ENCODE measurements at places on chromosomes 1 and 21. TPM values are rescaled to one million over a fixed set of nuclear protein-coding genes. Genes with fewer than 3 reads are reported as not detected.

- no peak for DNase-seq
Measured at GRCh38 chr21:24994717-24995116, 612.6 kb downstream of the MRPL39 start.

DNA sequence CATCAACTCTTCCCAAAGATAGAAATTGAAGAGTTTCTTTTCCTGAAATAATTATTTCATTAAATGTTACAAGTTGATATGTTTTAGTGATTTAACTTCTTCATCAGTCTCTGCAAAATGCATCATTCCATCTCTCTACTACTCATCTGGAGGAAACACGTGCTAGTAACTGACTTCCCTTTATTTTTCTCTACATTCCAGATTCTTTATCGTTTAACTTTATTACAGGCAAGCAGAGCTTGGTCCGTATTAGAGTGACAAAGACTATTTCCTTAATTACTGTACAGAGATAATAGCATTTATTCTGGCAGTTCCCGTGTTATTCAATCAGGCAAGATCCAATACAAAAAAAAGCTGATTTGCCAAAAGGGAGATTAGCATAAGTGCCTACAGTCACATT lies 88.6 kb downstream of the TM2D1 start:
- DNase-seq = no peak

- no peak for DNase-seq
Measured at GRCh38 chr1:93839307-93839706, 39.7 kb downstream of the DNTTIP2 start.

DNA sequence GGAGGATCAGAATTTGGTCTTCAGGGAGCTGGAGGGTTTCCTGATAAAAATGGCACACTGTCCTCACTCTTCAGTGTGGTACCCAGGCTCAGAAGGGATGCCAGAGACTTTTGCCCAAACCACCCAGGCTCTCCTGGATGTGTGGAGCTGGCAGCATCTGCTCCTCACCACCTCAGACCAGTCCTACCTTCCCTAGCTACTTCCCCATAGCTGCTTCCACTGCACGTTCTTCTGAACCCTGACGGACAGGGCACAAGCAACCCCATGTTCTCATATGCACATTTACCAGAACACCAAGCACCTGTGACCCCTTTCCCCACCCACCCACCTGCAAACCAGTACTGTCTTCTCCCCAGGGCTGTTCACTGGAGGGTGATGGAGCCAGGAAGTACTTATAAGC lies 4.7 kb downstream of the ADAR start:
- DNase-seq = no peak

GRCh38 chr1:167955915-167956314 lies 19.0 kb upstream of the MPC2 start:
- DNase-seq = no peak

DNA sequence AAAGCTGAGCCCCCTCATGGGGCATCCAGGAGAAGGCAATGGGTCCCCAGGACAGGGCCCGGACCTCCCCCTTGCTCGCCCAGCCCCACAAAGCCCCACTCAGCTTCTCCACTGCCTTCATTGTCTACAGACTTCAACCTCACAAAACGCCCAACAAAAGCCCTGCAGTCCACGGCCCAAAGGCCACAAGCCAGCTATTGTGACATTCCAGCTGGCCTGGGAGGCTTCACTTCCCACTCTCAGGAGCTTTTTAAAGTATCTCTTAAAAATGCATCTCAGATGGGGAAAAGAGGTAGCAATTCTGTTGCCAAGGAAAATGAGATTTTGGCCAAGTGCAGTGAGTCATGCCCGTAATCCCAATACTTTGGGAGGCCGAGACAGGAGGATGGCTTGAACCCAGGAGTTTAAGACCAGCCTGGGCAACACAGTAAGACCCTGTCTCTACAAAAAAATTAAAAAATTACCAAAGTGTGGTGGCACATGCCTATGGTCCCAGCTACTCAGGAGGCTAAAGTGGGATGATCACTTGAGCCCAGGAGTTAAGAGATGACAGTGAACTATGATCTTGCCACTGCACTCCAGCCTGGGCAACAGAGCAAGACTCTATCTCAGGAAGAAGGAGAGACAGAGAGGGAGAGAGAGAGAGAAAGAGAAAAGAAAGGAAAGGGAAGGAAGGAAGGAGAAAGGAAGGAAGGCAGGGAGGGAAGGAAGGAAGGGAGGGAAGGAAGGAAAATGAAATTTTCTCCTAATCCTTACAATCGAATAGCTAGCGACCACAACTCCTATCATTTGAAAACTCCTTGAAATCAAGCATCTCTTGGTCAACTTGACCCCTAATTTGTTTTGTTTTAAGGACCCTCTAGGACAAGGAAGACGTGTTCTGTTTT lies 31.4 kb upstream of the TARDBP start:
- no peak for DNase-seq

GRCh38 chr1:234732671-234733390 lies 122.9 kb upstream of the IRF2BP2 start:
- DNase-seq = no peak

DNA sequence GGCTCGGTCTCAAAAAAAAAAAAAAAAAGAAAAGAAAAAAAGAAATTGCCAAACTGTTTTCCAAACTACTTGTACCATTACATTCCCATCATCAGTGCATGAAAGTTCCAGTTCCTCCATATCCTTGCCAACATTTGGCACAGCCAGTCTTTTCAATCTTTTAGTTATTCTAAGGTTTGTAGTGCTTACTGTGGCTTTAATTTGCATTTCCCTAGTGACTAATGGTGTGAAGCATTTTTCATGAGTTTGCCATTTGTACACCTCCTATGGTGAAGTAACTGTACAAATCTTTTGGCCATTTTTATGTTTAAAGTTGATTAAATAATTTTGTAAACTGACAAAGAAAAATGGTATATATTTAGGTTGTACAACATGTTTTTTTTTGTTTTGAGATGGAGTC lies 70.7 kb downstream of the DEGS1 start:
- DNase-seq = no peak

GRCh38 chr1:87062687-87063086 lies 148.3 kb downstream of the HS2ST1 start:
- no peak for DNase-seq

GRCh38 chr1:17553975-17554700 lies 14.6 kb downstream of the ARHGEF10L start:
- DNase-seq = no peak

DNA sequence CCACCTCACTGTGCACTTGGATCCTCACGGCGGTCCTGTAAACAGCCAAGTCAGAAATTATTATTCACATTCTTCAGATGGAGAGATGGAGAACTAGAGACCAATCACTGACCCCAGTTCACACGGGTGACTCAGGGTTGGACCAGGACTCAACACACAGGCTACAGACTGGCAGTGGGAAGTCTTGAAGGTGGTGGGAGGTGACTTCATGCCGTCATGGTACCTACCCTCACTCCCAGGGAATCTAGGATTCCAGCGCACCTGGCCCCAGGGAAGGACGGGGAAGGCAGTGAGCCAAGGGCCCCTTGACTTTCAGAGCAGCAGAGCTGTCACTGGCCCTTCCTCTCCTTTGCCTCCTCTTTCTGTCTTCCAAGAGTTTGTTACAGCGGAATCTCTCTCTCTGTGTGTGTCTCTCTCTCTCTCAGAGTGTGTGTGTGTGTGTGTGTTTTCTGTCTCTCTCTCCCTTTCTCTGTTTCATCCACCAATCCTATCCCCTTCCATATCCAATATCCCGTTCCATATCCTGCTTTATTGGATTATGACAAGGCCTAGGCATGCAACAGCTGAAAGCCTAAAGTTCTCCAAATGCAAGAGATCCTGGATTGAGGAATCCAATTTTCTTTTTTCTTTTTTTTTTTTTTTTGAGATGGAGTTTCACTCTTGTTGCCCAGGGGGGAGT lies 11.7 kb downstream of the OPTC start:
- DNase-seq = no peak

DNA sequence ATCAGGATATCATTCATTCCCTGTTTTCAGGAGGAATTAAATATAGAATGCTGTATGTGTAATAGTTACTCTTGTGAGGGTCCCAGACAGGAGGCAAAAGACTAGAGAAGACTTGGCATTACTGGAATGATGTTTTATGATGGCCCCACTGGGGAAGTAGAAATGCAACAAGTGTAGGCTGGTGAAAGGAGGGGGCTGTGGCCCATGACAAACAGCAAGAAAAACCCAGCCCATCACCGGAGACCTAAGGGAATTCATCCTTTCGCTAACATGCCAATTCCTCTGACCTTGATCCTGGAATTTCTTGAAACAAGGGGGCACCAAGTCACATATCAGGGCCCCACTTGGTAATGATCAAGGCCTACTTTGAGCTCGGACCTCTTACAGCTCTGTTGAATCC lies 5.5 kb upstream of the IFNGR2 start:
- no peak for DNase-seq

C1orf105 gene
- 1.5 TPM for total RNA-seq

MFAP2 gene
- total RNA-seq = 5.6 TPM

PLA2G5 gene
- total RNA-seq = not detected

KRTAP13-2 gene
- total RNA-seq = 10.7 TPM

SPRR2D gene
- 56.6 TPM for total RNA-seq

OR2T11 gene
- 0.53 TPM for total RNA-seq

All from suprapubic skin (tissue), 4 donors.